Motor neuron (in vitro differentiated cells): ENCODE measurements at places on chromosomes 7 and 10. TPM values are rescaled to one million over a fixed set of nuclear protein-coding genes. Genes with fewer than 3 reads are reported as not detected.

DNA sequence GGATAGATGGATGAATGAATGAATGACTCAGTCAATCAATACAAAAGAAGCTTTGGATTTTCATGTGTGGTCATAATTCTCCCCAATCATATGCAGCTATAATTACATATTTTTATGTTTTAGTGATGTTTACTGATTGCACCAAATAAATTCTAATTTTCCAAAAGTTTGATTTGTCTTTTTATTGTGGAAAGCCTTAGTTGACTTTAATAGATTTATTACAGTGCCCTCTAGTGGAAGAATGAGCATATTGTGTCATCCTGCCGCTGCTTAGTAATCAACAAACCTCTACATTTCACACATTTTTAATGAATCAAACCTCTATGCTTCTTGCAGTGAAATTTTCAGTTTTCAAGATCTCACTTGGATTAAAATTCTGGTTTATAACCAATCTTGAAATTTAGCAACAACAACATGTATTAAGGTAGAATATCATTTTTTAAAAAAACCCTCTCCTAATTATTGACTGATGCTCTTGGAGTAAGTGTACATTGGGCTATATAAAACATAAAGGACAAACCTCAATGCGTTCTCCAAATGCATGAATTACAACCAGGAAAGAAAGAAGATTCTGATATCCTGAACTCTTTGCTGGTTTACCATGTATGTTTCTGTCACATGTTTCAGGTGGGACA, 55.6 kb upstream of the PNLIP start:
- no peak for ATAC-seq

GRCh38 chr10:100996678-100997359, 2.8 kb upstream of the LZTS2 start:
- ATAC-seq: no peak

DNA sequence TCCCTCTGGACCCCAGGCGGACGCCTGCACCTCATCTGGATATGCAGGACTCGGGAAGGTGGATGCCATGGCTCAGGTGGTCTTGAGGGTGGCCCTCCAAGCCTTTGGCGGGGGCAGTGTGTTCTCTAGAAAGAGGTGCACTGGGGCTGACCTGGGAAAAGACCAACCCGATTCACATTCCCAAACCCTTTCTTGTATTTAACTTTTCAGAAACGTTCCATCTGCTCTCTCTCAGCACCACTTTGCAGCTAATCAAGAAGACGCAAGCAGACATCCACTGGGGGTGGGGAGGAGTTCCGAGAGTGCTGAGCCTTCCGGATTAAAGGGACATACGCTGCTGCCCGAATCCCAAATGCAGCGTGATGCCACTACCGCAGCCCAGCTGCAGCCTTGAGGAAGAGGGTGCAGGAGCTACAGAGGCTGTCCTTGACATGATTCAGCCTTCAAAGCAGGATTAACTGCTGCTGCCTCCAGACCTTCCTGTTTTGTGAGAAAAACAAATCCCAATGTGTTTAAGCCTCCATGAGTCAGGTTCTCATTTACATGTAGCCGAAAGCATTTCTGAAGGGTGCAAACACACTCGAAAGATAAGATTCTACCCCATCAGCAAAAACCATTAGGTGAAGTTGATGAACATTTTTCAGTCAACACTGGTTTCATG, 39.9 kb downstream of the RBM17 start:
- peak; percentile 27 for ATAC-seq

Gene LIPF
- 0.35 TPM in 1 of 2 replicates, not detected in the other for total RNA-seq

DNA sequence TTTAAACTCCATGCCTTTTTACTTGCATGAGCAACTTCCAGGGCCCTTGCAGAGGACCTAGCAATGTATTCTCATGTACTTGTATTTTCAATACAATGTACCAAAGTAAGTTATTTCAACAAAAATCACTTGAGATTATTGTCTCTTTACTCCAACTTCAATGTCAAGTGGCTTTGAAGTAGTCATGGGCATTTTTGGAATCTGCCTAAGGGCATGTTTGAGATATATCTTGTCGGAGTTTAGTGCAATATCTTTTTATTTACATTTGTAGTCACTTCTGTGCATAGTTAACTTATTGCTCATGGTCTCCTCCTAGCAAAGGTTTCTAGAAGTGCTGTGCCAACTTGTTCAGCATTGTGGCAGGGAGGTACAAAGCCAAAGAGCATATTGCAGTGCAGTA, 508.7 kb upstream of the SEMA3D start:
- no peak for ATAC-seq

- no peak for ATAC-seq
Measured at GRCh38 chr7:7476381-7476780, 59.3 kb downstream of the COL28A1 start.
